ENCODE measurements at places on chromosomes 1 and 21.

DNA sequence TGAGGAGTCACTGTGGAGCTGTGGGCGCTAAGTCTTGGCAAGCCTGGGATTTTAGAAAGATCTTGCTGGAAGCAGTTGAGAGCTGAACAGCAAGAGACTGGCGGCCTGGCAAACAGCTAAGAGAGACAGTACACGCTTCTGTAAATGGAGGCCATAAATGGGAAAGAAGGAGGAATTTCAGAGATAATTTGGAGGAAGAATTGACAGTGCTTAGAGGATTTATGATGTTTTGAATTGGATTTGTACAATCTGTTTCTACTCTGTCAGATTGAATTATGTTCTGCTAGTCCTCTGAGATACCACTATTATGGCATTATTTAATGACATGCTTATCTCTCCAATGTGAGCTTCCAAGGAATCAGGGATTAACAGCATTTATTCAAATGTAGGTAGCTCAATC lies 50.1 kb downstream of the ABCA4 start:
- no peak for DNase-seq

DNA sequence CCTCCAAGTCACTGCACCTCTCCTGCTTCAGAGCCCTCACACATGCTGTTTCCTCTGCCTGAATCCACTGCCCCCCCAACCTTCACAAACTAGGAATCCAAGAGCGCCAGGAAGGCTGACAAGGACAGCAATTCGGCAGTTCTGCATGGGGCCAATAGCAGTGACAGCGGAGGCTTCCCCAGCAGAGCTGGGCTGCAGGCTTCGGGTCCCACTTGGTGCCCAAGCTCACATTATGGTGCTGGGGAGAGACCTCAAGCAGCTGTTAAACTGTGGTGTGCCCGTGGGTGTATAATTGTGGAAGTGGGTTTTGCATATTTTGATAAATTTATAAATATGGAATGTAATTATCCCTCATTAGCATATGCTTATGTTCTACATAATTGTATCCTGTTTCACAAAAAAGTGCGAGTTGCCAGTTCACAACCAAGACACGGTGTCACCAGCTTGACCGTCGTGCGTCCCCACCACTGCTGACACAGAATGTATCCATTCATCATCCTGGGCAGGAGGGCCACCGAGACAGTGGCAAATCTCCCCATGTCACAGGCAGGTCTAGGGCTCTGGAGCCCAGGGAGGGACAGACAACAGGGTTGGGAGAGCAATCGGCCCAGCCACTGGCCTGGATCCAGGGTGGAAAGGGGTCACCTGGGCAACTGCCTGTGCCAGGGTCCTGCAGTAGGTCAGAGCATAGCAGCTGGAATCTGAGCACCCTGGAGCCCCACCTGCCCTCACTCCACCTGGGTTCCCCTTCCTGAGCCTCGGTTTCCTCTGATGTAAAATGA lies 81.6 kb downstream of the MATN1 start:
- no peak for DNase-seq

GRCh38 chr1:233246965-233247364 lies 48.6 kb downstream of the PCNX2 start:
- no peak for DNase-seq

DNA sequence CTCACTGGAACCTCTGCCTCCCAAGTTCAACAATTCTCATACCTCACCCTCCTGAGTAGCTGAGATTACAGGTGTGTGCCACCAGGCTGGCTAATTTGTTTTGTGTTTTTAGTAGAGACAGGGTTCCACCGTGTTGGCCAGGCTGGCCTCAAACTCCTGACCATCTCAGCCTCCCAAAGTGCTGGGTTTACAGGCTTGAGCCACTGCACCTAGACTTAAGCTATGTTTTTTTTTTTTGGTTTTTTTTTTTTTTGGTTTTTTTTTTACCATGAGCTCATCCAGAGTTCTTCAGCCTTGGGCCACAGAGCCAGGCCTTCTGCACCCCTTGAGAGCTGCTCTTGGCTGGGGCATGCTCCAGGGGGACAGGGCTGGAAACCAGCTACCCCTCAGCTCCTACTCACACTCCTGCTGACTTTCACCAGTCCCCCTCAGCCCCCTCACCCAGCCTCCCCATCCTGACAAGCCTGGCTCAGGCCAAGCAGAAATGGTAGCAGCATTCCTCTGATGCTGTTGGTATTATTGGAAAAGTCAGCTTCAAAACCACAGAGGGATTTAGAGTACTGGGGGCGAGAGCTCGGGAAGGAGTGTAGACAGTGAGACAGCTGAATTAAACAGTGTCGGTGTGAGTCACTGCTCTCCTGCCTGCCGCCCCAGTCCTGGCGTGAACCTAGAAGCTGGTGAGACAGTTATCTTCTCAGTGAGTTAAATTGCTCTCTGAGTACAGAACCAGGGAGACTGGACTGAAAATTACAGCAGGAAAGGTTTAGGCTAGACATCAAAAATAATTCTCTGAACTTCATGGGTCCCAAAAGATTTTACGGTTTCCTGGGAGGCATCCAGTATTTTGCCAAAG lies 63.7 kb downstream of the NAV1 start:
- DNase-seq = no peak

DNA sequence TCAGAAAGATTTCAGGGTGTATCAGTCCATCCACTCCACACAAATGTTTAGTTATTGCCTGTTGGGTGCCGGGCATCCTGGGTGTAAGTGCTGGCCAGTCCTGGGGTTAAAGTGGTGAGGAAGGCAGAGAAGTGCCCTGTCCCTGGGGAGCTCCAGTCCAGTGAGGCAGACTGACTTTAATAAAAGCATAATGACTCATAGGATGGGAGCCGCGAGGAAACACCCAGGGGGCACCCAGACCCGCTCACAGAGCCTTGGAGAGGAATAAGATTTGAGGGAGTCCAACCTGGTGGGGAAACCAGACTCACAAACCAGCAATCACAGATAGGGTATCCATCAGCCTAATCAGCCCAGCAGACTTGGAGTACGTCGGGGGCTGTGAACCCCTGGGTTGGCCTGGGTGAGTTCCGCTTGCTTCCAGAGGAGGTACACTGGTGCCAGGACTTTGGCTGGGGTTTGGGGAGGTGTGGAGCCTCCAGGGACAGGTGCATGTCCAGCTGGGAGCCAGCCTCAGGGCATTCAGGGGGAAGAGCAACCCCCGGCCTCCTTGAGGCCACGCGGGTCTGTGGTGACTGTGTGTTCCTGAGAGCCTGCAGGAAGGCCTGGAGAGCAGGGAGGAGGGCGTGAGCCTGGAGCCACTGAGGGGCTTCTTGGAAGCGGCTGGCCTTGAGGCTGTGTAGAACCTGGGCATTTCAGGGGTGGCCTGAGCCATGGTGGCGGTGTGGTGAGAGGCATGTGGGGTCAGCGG lies 3.7 kb downstream of the PEAR1 start:
- DNase-seq = no peak

GRCh38 chr1:154400381-154400801 lies 4.8 kb upstream of the IL6R start:
- no peak for DNase-seq

DNA sequence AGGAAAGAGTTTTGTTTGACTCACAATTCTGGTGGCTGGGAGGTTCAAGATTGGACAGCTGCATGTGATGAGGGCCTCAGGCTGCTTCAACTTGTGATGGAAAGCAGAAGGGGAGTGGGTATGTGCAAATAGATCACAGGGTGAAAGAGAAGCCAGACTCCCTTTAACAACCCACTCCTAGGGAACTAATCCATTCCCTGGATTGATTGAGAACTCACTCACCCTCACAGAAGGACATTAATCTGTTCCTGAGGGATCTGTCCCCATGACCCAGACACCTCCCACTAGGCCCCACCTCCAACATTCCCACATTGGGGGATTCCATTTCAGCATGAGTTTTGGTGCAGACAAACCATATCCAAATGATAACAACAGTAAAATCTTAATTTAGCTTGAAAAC lies 25.6 kb downstream of the UBE2T start:
- DNase-seq = no peak

GRCh38 chr1:213829780-213830179 lies 158.0 kb upstream of the PROX1 start:
- DNase-seq = peak; percentile 89

- no peak for DNase-seq
Observed at GRCh38 chr1:100982793-100983192, 42.8 kb downstream of the DPH5 start.

DNA sequence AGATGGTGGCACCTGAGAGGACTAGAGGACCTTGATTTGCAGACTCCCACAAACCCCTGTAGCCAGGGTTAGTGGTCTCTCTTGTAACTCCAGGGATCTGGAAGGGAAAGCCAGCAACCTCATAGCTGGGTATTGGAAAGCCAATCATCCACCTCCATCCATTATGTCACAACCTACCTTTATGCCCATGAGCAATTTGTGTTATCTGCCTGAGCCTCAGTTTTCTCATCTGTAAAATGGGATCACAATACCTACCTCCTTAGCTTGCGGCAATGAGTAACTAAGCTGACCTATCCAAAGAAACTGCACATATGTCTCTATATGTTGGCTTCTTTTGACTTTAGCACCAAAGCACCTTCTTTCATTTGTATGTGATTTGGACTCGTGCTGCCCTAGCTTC lies 14.5 kb downstream of the DLGAP3 start:
- DNase-seq = no peak

- DNase-seq = no peak
Observed at GRCh38 chr1:29643838-29644440, 407.6 kb downstream of the PTPRU start.

- DNase-seq = no peak
Observed at GRCh38 chr1:203167026-203167912, 8.4 kb downstream of the MYBPH start.

GRCh38 chr1:208089761-208090370 lies 154.3 kb downstream of the PLXNA2 start:
- DNase-seq = no peak

DNA sequence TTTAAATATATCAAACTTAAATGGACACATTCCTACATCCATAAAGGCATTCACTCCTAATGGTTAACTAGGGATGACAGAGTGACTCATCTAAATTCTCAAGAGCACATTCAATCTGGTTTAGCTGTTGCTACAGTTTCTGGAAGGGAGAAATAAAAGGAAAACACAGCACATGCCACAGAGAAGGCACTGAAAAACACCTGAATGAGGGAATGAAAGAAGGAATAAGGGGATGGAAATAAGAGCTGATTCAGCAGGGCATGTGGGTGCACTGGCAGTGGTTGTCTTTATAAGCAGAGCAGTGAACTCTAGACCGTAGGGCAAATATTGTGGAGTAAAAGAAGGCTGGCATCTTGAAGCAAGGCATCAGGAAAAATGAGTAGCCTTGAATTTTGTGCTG lies 79.3 kb downstream of the LHX4 start:
- no peak for DNase-seq

DNA sequence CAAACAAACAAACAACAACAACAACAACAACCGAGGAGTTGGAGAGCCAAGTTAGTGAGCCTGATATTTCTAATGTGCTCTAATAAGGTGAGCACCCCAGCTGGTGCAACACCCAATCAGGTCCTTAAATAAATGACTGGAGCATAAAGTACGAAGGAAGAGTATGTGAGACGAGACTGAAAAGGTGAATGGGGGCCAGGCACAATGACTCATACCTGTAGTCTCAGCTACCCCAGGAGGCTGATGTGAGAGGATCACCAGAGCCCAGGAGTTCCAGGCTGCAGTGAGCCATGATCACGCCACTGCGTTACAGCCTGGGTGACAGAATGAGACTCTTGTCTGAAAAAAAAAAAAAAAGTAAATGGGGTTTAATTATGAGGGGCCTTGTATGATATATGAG lies 152.0 kb upstream of the ZRANB2 start:
- no peak for DNase-seq

- peak; percentile 73 for DNase-seq
Observed at GRCh38 chr1:7536891-7537591, 234.1 kb upstream of the VAMP3 start.

- no peak for DNase-seq
Observed at GRCh38 chr1:149914545-149914944, 3.1 kb downstream of the SV2A start.

DNA sequence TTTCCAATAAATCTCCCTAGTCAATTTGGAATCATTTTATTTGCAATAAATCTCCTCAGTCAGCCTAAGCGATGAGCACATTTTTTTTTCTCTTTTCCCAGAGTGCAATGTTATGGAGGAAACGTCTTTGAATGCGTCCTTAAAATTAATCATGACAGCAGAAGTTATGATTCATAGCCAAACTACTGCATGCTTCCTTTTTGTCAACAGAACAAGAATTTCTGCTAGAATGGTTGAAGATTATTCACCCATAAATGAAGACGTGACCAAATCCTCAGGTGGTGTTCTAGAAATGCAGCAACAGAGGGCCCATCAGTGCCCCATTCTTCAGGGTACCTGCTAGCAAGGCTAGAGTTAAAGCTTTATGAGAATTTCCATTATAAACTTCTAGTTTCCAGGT lies 407.9 kb upstream of the PKN2 start:
- DNase-seq = no peak

- peak; percentile 83 for DNase-seq
Observed at GRCh38 chr1:241639623-241640148, 483 bp downstream of the CHML start.

DNA sequence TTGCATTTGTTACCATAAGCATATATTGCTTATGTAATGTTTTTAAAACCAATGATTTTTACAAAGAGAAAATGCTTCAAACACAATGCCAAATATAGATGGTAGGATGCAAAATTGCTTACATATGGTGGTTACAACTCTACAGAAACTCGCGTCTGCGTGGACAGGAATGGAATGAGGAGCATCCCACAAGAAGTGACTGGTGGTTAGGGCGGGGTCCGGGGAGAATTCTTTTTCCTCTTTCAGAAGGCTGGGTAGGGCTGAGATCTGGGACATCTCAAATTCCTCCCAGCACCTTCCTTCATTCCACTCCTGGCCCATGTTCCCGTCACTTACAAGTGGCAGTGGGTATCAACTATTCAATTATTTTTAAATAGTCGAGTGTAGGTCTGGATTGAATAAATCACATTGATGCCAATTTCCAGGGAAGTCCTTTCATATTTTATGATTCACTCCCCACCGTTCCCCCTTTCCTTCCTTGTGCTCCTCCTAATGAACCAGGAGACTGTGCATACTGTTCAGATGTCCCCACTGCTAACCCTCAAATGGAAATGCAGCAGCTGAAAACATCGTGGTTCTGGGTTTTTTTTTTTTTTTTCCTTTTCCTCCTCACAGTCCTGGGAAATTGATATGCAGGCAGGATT lies 174.5 kb upstream of the POU3F1 start:
- no peak for DNase-seq
